Amniotic stem cell (primary cell): ENCODE measurements at places on chromosomes 1 and 21.

DNA sequence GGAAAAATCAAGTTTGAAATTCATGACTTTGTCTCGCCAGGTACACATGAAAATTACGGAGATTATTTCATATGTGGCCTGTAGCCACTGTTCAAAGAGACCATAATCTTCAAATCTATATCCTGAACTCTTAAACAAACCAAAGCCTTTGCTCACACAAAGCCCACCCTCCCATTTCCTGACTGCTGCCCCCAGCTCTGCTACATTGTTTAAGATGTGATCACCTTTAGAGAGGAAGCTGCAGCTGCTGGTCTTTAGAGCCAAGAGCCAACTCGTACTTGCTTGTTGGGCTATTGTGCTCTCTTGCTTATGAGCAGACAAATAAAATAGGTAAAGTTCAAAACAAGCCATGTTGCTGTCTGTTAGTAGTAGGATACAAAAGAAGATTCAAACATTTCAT, 71.9 kb downstream of the DTL start:
- DNase-seq, result no peak

DNA sequence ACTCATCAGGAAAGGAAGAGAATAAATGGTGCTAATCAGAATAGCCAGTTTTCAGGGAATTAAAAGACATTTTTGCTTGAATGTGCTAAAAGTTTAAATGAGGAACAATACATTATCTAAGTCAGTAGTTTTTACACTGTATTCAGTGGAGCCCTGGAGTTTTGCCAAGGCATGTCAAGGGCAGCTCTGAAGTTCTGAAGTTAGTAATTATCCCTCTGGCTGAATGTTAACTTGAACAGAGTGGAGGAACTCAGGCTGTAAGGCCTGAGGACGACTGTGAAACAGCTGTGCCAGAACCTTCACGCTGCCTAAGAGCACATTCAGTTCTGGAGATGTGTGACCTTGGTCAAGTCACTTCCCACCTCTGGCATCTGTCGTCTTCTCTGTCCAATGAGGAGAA, 68.1 kb downstream of the EDEM3 start:
- no peak for DNase-seq

GRCh38 chr1:212290608-212291007, 5.4 kb downstream of the PPP2R5A start:
- no peak for DNase-seq

GRCh38 chr1:17672226-17672625, 82.9 kb upstream of the ACTL8 start:
- DNase-seq, result no peak

DNA sequence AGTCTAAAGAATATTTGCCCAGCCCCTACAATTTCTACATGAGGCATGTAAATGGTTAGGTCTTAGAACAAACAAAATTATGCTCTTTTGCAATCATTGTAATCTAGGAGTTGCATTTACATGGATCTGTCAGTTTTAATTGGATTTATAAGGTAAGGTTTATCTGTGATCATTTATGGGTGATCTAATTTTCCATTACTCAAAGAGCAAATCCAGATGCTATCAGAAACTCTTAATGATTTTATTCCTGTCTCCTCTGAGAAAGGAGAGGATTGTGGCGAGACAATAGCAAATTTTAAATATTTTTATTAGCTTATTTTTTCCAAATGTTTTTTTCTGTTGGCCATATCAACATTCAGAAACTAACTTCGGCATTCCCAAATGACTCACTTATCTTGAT, 14.2 kb upstream of the NEGR1 start:
- DNase-seq, result no peak

DNA sequence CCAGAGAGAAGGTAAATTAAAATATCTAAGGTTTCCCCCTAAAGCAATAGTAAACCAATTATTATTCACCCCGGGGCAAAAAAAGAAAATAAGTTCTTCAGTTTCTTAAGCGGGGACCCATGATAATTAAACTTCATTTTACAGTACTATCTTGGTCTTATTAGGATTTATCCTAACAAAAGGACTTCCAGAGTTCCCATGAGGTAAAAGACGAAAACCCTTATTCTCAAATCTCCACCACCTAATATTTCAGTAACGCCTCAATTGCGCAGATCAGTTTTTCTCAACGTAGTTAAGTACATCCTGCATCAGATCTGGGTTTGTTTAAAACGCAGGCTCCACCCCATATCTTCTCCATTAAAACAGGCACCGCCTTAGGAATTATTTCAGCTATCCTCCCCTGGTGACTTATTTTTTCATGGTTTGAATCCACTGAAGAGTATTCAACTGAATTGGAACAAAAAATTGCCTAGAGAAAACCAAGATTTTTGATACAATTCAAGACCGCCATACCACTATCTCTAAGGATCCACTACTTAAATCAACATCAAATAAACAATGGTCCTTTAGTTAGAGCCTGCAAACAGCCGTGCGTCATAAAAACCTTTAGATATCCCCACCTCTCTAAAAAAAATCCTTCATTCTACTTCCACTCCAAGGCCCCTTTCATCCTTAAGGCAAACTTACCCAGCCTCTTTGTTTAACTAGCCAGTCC, 1.7 kb downstream of the MCL1 start:
- DNase-seq, result no peak

- no peak for DNase-seq
Measured at GRCh38 chr1:184504040-184504954, 117.5 kb downstream of the C1orf21 start.

GRCh38 chr1:178057141-178057765, 36.7 kb upstream of the RASAL2 start:
- DNase-seq, result no peak

DNA sequence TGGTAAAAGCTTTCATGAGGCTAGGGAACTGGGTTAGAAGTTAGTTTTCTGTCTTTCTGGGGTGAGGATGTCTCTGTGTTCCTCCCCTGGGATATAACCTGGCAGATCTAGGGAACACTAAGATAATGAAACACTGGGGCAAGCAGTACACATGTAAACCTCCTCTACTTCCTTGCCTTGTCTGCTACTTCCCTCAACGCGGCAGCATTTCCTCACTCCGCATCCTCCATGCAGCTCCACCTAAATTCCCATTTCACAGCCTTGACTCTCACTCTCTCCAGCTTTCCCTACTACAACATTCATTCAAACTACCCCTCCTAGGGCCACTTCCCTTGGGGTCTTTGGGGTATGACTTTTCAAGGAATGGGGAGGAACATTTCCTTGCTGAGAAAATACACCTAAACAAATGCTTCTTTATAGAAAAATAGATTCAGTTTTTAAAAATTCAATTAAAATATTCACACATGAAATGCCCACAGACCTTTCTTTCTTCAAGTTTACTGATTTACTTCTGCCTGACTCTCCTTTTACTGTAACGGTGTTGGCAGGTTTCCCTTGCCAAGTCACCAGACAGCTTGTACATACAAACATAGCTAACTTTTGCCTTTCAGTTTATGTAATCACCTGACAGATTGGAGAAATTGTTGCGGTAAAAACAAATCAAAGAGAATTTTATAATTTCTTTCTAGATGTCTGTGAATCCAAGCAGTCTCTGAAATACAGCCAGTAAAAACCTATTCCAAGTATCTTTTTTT, 90.1 kb downstream of the TNFSF18 start:
- no peak for DNase-seq

- no peak for DNase-seq
Measured at GRCh38 chr21:37207441-37208009, 59.6 kb downstream of the VPS26C start.

GRCh38 chr21:26148840-26149354, 21.7 kb downstream of the APP start:
- no peak for DNase-seq

DNA sequence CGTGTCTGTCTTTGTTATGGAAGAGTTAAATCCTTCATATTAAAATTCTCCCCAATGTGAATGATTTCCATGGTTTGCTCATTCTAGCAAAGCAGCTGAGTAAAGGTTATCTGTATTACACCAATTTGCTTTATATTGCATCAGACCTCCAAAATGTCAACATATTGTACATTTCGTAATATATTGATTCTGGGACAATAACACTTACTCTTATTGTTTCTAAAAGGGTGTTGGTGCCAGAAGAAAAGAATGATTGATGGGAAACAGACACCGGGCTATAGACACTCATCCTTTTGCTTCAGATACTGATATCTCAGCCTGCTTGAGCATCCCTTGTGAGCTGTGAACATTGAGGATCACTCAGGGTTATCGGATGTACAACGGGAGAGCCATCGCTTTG, 7.0 kb downstream of the NTNG1 start:
- DNase-seq, result no peak

DNA sequence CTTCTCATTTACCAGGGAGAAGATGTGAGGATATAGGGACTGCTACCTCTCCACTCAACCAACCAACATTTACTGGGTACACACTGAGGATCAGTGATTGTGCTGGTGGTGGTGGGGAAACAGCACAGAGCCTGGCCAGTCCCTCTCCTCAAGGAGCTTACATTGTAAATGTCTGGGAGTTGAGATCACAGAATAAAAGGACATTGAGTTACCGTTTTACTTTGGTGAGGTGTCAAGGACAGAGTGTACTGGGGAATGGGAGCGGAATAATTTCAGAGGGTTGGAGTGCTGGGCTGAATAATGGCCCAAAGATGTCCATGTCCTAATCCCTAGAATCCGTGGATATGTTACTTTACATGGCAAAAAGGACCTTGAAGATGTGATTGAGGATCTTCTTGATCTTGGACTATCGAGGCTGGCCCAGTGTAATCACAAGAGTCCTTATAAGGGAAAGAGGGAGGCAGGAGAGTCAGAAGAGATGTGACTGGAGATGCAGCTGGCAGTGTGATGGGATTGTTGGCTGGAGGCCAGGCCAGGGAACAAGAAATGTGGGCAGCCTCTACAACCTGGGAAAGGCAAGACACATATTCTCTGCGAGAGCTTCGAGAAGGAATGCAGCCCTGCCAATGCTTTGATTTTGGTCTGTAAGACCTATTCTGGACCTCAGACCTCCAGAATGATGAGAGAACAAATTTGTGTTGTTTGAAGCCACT, 26.6 kb upstream of the RWDD3 start:
- no peak for DNase-seq

GRCh38 chr1:115727706-115728249, 40.7 kb downstream of the CASQ2 start:
- DNase-seq, result no peak

DNA sequence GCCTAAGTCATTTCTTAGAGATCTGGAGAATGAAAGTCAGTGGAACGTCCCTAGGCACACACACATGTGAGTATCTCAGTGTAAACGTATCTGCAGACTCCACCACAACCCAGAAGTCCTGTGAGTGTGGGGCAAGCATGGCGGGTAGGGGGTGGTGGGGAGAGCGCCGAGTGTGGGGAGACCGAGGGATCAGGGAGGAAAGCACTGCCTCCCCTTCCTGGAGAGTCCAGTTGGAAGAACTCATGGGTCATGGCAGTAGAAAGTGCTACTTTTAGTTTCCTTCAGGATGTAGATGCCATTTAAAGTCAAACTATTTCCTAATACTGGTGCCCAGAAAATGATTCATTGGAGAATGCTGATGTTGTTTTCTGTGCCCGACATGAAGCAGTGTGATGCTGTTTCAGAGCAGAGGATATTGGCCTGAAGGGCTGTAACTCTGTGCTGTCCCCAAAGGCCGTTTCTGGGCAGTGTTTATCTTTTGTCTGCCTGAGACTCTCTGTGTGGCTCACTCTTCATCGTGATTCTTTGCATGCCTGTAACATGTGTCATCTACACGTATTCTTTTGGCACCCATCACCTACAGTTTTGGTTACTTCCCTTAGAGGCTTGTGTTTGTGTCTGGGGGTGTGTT, 45.7 kb upstream of the TSPAN2 start:
- peak; percentile 53 for DNase-seq

GRCh38 chr21:32712043-32712442, 15.8 kb downstream of the SYNJ1 start:
- DNase-seq, result no peak

DNA sequence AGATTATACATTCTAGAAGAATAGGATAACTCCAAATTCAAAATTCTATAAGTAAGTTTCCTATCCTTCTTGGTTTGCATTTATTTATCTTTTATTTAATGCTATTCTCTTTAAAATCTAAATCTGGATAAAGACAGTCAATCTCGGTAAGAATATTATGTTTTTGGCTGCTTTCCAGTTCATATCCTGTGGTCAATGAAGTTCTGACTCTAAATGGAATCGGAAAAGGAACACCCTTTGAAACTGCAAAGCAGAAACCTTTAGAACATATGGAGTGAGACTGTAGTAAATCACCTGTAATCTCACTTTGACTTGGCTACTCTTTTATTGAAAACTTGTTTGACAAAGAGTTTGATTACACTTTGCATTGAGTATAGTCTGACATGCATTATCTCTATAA, 85.2 kb downstream of the KIFAP3 start:
- no peak for DNase-seq

- DNase-seq, result no peak
Measured at GRCh38 chr1:23238565-23238964, 21.3 kb upstream of the HTR1D start.

GRCh38 chr1:63634471-63634870, 41.3 kb downstream of the PGM1 start:
- no peak for DNase-seq

DNA sequence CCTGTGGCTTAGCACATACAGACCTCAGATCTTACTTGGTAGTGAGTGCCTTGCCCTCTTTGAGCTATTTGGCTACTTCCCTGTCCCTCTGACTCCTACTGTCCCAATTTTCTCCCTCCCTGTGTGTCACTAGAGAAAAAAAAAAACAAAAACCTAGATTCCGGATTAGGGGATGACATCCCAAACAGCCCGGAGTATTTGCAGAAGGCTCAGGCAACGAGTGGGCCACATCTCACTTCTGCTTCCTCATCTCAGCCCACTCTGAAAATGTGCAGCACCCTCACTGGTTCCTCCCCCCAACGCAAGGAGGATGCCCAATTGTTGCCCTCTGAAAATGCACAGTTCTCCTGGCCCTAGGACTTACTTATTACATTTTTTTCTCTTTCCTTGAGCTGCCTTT, 4.9 kb downstream of the NHLH1 start:
- DNase-seq, result no peak

GRCh38 chr1:27414091-27414490, 21.7 kb downstream of the GPR3 start:
- DNase-seq, result no peak

- DNase-seq, result no peak
Measured at GRCh38 chr1:59691261-59691660, 123.5 kb upstream of the HOOK1 start.

GRCh38 chr1:65151641-65152040, 3.6 kb downstream of the AK4 start:
- no peak for DNase-seq

GRCh38 chr1:116537040-116537831, 33.6 kb downstream of the CD58 start:
- DNase-seq, result no peak

- no peak for DNase-seq
Measured at GRCh38 chr1:216531263-216532239, 108.3 kb upstream of the USH2A start.

GRCh38 chr1:241591317-241591716, 48.9 kb downstream of the CHML start:
- peak; percentile 40 for DNase-seq

DNA sequence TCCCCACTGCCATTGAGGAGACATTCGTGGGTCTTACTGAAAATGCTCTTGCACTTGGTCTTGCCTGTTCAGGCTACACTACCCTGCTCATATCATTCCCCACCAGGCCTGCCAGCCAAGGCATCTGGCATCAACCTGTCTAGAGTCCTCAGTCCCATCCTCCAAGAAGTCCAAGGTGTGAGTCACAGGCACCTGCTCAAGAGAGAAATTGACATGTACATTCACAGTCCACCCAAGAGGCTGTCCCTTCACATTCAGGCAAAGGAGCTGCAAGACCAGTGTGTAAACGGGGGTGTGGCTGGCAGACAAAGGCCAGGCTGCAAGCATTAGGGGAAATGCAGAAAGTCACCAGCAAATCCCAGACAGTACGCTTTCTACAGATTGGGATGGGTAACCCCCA, 13.1 kb upstream of the PLA2G2C start:
- no peak for DNase-seq

GRCh38 chr1:217089361-217090014, 366.3 kb upstream of the ESRRG start:
- DNase-seq, result no peak
